CD4-positive, alpha-beta memory T cell (primary cell): ENCODE measurements at places on chromosomes 2 and 18. TPM values are rescaled to one million over a fixed set of nuclear protein-coding genes. Genes with fewer than 3 reads are reported as not detected.

The ANKRD62 gene
- not detected for total RNA-seq

The GULP1 gene
- total RNA-seq, result not detected

The SPATA3 gene
- total RNA-seq, result not detected

The NT5C1B gene
- total RNA-seq, result not detected

The CRACDL gene
- total RNA-seq, result 1.1 TPM

The NCKAP5 gene
- not detected for total RNA-seq

The SLC14A1 gene
- total RNA-seq, result 3.6 TPM

The SH3RF3 gene
- 2.1 TPM for total RNA-seq

The CDH2 gene
- not detected for total RNA-seq

The ESPNL gene
- total RNA-seq, result 0.41 TPM

The ALPP gene
- not detected for total RNA-seq

The DIS3L2 gene
- total RNA-seq, result 56.0 TPM

DNA sequence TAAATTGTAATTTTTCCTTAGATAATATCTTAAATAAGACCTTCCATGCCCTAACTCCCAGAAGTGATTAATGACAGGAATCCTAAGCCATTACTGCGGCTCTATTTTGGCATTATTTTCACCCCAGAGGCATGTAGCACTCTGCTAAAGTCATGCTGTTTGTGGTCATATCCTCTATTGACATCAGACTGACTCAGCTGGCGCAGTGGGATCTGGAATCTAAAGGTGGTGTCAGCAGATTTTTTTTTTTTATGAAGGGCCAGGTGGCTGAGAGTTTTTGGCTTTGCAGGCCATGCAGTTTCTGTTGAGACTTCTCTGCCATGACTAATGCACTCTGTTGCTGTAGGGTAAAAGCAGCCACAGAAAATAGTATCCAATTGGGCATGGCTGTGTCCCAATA lies 64.1 kb upstream of the ACVR1C start:
- no peak overlapping the region for H3K27ac ChIP-seq
- H3K36me3 ChIP-seq, result no peaks in the 10 kb centered on the region
- no peaks in the 10 kb centered on the region for H3K27me3 ChIP-seq
- H3K4me3 ChIP-seq, result no peak overlapping the region
- H3K4me1 ChIP-seq, result no peaks in the 10 kb centered on the region

DNA sequence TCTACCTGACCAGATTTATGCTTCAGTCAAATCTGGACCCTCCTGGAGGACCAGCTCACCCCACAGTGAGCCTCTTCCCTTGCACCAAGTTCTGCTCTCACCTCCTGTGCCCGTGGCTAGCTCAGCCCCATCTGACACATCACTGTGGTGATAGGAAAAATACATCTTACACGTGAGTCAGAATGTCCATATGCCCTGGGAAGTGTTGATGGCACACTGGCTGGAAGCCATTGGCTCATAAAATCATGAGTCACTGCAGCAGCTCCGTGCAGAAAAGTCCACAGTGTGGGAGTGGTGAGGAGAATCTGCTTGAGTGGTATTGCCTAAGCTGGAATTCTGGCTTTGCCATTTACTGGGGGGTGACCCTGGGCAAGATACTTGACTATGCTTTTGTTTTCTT lies 42.6 kb upstream of the RAPGEF4 start:
- H3K4me1 ChIP-seq, result peaks cover 4% of the 10 kb centered on the region
- no peak for DNase-seq
- no peaks in the 10 kb centered on the region for H3K27me3 ChIP-seq
- no peaks in the 10 kb centered on the region for H3K36me3 ChIP-seq
- H3K27ac ChIP-seq, result no peak overlapping the region

GRCh38 chr2:119489232-119489952 lies 34.9 kb downstream of the SCTR start:
- H3K4me1 ChIP-seq, result no peaks in the 10 kb centered on the region
- DNase-seq, result no peak
- H3K27me3 ChIP-seq, result no peaks in the 10 kb centered on the region
- H3K36me3 ChIP-seq, result no peaks in the 10 kb centered on the region
- no peak overlapping the region for H3K4me3 ChIP-seq

DNA sequence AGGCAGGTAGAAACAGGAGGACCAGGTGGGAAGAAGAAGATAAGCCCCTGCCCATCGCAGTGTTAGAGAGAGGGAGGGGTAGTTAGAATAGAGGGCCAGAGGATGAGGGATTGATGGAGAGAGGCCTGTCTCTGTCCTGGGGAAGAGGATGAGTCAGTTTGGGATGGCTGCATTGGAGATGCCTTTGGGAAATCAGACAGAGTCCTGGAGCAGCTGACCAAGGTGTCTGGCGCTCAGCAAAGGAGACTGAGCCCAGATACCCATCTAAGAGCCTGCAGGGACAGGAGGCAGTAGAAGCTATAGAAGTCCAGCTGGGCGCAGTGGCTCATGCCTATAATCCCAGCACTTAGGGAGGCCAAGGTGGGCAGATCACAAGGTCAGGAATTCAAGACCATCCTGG lies 177.8 kb upstream of the HAAO start:
- DNase-seq, result no peak
- no peaks in the 10 kb centered on the region for H3K27me3 ChIP-seq
- no peak overlapping the region for H3K4me3 ChIP-seq
- H3K36me3 ChIP-seq, result no peaks in the 10 kb centered on the region
- no peak overlapping the region for H3K27ac ChIP-seq

- H3K36me3 ChIP-seq, result peaks cover 10% of the 10 kb centered on the region
- no peaks in the 10 kb centered on the region for H3K27me3 ChIP-seq
- DNase-seq, result no peak
- no peak overlapping the region for H3K4me3 ChIP-seq
Measured at GRCh38 chr2:38850045-38850444, 25.7 kb downstream of the DHX57 start.

DNA sequence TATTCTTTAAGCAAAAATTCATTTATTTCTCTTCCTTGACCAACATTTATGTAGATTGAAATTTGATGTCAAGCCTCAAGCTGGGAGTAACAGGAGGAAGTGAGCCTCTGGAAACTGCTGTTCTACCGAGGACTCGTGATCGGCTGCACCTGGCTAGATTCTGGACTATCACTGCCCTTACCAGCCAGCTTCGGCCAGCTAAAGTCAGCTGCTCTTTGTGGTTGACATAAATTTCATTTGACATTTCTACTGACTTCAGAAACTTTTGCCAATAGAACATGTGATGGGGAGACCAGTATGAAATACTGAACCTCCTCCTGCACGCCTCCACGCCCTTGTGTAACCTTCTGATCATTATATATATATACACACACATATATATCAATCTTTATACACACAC lies 74.2 kb upstream of the RGPD5 start:
- H3K36me3 ChIP-seq, result no peaks in the 10 kb centered on the region
- H3K27me3 ChIP-seq, result no peaks in the 10 kb centered on the region
- H3K27ac ChIP-seq, result no peak overlapping the region
- no peak overlapping the region for H3K4me3 ChIP-seq
- DNase-seq, result no peak

DNA sequence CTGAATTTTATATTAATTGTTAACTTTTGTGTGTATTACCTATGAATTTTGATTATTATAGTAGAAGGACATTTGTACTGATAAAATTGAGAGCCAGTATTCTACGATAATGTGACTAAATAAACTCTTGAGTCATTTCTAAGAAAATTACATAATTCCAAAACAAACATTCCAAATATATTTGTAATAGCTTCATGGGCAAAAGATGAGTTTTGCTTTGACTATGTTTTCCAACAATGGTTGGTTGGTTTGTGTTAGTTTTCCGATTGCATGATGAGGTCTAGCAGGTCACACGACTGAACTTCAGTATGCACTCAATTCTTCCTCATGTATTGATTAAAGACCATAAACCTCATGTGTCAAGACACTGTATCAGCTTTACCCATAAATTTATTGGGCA lies 71.7 kb upstream of the WDR75 start:
- no peak overlapping the region for H3K4me3 ChIP-seq
- no peak overlapping the region for H3K27ac ChIP-seq
- no peaks in the 10 kb centered on the region for H3K36me3 ChIP-seq
- DNase-seq, result no peak

DNA sequence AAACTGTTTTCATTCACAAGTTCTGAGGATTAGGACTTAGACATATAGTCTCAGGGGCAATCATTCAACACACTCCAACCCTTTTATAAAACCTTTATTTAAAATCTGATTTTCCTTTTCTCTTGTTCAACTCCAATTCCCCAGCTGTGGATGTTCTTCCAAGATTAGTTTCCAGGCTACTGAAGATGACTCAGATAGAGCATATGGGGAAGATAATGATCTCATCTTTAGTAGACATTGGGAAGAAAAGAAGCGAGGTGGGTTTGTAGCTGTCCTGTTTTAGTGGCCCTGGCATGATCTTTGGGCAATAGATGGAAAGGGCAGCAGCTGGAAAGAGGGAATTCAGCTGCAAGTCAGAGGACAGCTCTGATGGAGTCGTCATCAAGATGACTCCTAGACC lies 247.7 kb upstream of the CCDC68 start:
- no peak overlapping the region for H3K27ac ChIP-seq
- no peaks in the 10 kb centered on the region for H3K4me1 ChIP-seq
- H3K4me3 ChIP-seq, result no peak overlapping the region
- no peaks in the 10 kb centered on the region for H3K27me3 ChIP-seq
- DNase-seq, result no peak
- H3K36me3 ChIP-seq, result no peaks in the 10 kb centered on the region

DNA sequence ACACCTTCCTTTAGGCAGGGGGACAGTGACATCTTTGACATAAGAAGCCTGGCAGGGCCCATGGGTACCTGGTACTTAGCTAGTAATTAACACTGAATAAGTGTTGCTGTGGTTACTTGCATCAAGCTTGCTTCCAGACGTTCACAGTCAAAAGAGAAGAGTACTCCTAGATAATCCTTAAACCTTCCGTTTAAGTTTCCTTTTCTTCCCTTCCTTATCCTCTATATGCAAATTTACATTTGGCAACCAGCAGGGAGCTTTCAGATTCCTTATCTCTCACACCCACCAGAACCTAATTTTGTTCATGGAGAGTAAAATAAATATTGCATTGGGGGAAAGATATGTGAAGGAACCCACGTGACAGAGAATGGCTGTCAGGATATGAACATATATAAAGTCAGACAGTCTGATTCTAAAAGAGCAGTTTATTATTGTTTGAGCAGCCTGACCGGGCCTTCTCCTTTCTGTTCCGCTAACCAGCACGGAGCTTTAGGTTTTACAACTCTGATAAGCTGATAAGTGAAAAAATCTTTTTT lies 7.8 kb upstream of the RAB31 start:
- no peaks in the 10 kb centered on the region for H3K27me3 ChIP-seq
- H3K4me3 ChIP-seq, result no peak overlapping the region
- no peak overlapping the region for H3K27ac ChIP-seq
- DNase-seq, result no peak
- H3K36me3 ChIP-seq, result no peaks in the 10 kb centered on the region
- H3K4me1 ChIP-seq, result no peaks in the 10 kb centered on the region

DNA sequence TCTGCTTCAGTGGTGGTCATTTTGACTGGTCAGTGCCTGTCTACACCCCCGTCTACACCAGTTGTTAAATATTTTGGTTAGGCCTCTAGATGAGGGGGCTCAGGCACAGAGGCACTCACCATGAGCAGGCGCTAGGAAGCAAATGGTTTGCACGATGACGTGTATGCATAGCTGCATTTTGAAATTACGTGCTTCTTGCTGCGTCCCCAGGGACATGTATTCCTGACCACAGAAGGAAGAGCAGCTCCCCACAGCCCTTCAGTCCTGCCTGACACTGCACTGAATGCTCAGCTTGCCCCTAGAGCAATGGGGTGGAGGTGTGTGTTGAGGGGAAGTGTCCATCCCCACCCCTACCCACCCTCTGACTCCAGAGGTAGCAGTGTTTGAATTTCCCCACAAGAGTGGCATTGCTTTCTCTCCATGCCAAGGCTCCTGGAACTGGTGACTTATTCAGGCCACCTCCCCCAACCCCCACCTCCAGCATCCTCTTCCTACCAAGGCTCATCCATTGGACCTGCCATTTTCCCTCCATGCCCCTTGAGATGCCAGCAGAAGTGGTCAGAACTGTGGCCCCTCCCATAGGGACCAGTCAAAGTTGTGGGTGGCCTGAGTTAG lies 11.4 kb upstream of the ZAP70 start:
- no peaks in the 10 kb centered on the region for H3K27me3 ChIP-seq
- no peaks in the 10 kb centered on the region for H3K36me3 ChIP-seq
- no peak overlapping the region for H3K27ac ChIP-seq
- no peaks in the 10 kb centered on the region for H3K4me1 ChIP-seq
- no peak overlapping the region for H3K4me3 ChIP-seq
- DNase-seq, result no peak

DNA sequence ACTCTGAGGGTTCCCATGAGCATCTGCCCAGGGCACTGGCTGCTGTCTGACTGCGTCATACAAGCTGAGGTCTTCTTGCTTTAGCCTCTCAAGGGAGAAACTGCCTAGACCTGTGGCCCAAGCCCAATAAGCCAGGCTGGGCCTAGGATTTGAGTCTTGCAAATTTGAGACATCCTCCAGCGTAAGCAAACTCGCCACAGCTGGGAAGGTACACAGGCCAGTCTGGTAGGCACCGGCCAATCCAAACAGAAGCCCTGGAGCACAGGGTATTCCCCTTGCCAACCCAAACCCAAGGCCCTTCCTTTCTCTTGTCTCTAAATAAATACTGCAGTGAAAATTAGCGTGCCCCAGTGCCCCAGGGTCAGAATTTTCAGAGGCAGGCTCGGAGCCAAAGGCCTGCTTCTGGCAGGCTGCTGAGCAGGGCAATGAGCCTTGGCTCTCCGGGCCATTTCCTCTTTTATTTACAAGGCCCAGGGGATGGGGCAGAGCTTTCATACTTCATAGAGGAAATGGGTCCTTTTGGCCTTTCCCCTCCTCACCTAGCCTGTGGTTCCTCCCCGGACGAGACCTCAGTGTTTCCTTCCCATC lies 33.3 kb downstream of the POLR1A start:
- H3K27me3 ChIP-seq, result no peaks in the 10 kb centered on the region
- no peak overlapping the region for H3K4me3 ChIP-seq
- no peak overlapping the region for H3K27ac ChIP-seq
- H3K4me1 ChIP-seq, result peaks cover 18% of the 10 kb centered on the region

DNA sequence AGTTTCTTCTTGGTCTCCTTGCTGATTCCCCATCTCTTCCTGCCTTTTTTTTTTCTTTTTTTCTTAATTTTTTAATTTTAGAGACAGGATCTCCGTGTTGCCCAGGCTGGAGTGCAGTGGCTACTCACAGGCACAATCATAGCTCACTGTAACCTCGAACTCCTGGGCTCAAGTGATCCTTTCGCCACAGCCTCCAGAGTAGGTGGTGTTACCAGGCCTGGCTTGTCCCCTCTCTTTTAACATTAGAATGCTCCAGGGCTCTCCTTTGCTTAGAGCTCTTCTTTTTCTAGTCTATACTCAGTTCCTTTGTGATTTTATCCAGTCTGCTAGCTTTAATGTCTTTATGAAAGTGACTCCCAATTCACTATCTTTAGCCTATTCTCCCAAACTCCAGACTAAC lies 89.2 kb downstream of the ARHGEF33 start:
- H3K4me1 ChIP-seq, result no peaks in the 10 kb centered on the region
- no peak for DNase-seq
- H3K27ac ChIP-seq, result no peak overlapping the region
- no peaks in the 10 kb centered on the region for H3K27me3 ChIP-seq
- H3K36me3 ChIP-seq, result no peaks in the 10 kb centered on the region

- no peaks in the 10 kb centered on the region for H3K36me3 ChIP-seq
- no peak overlapping the region for H3K27ac ChIP-seq
- DNase-seq, result no peak
Measured at GRCh38 chr2:122743021-122743675, 987.7 kb downstream of the TSN start.

- H3K4me1 ChIP-seq, result no peaks in the 10 kb centered on the region
- no peaks in the 10 kb centered on the region for H3K27me3 ChIP-seq
Measured at GRCh38 chr2:30185178-30185577, 38.4 kb downstream of the YPEL5 start.

GRCh38 chr2:23480957-23481797 lies 96.2 kb downstream of the KLHL29 start:
- H3K27ac ChIP-seq, result no peak overlapping the region
- no peaks in the 10 kb centered on the region for H3K36me3 ChIP-seq
- H3K4me3 ChIP-seq, result no peak overlapping the region
- DNase-seq, result no peak
